ENCODE measurements at places on chromosomes 3 and 15.

GRCh38 chr3:195151866-195152541 is 119.0 kb downstream of the XXYLT1 start:
- no peak for DNase-seq

DNA sequence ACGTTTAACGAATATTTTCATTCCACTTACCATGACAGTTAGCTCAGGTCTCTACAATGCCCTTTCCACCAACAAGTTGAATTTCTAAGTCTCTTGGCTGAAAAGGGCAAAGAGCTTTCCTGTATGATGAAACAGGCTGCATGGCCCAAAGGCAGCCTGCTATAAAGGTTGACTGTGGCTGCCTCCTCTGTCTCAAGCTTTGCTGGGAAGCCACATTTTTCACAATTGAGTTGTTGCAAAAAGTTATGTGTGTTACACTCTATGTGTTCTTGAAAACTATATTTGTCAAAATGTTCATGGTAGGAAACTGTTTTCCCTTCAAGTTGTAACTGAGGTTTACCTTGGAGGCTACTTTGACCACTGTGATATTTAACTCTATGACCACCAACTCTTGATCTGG is 49.5 kb downstream of the DZIP1L start:
- DNase-seq, result no peak

DNA sequence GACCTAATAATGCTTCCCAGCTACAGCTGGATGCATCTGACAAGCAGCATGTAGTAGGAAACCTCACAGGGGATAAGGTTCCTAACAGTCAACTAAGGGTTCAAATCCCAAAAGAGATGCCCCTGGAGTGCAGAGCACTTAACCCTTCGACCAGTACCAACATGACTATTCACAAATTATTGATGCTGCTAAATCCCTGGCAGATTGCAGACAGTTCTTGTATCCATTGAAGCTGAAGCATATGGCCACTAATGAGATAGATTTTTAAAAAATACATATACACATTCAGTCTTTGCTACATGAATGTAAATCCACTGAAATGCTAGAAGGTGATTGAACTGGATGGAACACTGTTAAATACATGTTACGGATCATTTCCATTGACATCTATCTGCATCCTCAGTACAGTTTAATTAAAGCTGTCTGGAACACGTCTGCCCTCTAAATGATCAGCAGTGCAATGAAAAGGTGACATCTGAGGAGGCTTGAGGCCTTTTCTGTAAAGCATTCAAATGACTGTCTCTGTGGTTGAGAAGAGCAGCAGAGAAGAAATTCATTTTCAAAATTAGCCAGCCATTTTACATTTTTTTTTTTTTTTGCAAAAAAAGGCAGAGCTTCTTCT is 19.5 kb upstream of the NANOGP8 start:
- DNase-seq, result no peak

GRCh38 chr15:101490408-101490891 is 943 bp upstream of the PCSK6 start:
- DNase-seq, result no peak

DNA sequence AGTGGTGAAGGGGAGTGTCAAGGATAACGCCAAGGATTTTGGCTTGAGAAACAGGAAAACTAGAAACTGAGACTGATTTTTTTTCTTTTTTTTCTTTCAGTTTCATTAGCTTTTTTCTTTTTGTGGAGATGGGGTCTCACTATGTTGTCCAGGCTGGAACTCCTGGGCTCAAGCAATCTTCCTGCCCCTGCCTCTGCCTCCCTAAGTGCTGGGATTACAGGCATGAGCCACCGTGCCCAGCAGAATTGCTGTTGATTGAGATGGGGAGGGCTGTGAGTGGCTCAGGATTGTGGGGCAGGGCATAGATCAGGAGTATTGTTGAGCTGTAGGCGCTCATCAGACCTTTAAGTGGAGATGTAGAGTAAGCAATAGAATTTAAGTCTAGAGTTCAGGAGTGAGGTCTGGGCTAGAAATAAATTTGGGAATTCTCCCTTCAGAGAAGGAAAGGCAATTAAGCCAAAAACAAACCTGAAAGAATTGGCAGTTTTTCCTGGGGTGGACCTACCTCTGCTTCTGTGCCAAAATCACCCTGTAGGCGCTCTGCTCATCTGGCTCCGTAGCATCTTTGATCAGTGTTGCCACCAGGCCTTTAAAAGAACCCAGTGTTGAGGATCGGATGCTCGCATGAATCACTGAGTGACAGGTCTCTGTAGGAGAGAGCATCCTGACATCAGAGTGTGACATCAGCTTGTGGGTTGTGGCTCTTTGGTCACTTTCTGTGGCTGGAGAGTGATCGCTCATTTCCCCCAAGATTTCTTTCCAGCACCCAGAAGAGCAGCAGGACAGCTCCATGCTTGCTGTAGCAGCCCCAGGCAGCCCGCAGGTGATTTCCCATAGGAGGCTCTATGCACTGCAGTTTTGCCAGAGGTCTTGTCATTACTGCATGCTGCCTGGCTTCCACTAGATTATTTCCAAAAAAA is 15.8 kb downstream of the ABHD17C start:
- DNase-seq, result no peak

GRCh38 chr3:59563966-59564365 is 514.1 kb upstream of the CFAP20DC start:
- DNase-seq, result no peak

DNA sequence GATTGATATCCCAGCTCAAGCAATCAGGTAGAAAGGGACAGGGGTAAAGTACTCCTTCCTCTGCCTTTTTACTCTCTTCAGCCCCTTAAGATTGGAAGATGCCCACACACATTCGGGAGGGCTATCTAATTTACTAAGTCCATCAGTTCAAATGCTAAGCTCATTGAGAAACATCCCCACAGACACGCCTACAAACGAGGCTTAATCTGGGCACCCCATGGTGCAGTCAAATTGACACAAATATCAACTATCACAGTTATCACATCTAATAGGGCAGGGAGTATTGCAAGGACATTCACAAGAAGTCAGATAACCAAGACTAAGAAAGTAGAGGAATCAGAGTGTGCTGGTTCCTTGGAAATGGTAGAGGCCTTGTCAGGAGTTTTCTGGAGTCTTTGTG is 437.8 kb upstream of the AZI2 start:
- no peak for DNase-seq

- DNase-seq, result no peak
These were observed 15.9 kb downstream of the CHL1 start for GRCh38 chr3:212432-212831.

DNA sequence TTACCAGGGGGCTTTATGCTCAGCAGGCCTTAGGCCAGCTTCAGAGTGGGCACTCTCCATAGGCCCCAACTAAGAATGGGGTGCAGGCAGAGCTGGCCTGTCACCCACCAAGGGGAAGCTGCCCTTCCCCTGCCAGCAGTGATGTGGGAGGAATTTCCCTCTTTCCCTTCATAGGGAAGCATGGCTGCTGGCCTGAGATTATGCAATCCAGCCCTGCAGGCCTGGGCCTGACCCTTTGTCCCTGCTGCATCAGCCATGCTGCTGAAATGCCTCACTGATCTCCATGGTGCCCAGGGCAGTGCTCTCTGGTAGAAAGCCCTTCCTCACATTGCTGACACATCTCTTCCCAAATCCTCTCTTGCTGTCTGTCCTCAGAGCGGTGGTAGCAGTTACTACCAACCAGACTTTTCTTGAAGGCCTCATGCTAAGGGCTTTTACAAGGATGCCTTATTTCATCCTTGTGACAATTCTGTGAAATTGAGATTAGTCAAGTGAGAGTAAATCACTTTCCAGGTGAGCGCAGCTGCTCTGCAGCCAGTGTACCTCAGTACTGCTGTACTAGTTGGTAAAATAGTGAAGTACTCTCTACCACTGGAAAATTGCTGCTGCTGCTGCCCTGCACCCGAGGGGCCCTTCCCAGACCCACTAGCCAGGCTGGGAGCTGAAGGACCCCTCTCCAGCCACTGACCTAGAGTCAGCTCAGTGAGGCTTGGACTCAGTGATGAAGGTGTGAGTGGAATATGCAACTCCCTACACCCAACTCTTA is 33.8 kb downstream of the MRAS start:
- peak; percentile 70 for DNase-seq

DNA sequence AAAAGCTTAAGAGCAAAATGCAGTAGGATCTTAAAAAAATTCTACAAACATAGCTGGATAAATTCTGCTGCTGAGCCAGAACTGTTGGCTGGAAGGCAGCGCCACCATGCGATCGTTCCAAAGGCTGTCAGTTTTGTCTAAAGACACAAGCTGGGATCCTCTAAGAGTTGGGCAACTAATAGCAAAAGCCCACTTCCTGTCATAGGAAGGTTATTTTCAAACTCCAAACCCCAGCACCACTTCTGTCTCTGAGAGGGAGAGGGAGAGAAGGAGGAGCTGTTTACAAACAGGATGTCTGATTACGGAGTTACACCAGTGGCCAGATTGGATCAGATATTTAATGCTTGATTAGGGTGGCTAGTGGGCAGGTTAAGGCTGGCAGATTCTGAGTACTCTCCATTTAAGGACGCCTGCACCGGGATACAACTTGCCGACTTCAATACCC is 44.0 kb downstream of the EIF4E3 start:
- DNase-seq, result peak; percentile 62

DNA sequence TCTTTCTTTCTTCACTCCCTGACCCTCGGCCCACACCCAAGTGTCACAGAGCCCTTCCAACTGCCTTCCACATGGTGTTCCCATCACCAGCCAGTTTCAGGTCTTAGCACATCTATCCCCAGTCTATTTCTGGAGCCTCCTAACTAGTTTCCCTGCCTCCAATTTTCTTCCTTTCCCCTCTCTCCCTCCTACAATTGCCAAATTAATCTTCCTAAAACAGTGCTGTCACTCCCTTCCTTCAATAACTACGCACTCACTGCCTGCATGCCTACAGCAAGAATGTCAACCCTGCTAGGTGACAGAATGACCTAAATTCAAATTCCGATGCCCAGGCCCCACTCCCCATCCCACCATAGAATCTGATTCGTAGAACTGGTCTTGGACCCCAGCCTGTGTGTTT is 36.1 kb upstream of the CA12 start:
- DNase-seq, result no peak

DNA sequence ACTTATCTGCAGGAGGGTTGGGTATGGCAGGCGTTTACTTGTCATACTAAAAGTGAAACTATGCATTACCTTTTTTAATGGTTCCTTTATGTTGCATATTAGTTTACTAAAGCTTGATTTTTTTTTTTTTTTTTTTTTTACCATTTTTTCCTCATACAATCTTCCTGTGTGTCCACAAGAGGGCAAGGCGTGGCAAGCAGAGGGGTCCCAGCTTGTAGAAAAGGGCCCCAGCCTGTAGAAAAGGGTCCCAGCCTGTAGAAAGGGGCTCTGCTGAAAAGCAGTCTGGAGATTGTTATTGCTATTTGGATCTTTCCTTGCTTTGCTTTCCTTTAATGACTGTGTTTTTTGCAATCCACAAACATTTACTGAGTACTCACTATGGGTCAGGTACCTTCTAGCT is 21.9 kb downstream of the MKRN2 start:
- DNase-seq, result no peak

DNA sequence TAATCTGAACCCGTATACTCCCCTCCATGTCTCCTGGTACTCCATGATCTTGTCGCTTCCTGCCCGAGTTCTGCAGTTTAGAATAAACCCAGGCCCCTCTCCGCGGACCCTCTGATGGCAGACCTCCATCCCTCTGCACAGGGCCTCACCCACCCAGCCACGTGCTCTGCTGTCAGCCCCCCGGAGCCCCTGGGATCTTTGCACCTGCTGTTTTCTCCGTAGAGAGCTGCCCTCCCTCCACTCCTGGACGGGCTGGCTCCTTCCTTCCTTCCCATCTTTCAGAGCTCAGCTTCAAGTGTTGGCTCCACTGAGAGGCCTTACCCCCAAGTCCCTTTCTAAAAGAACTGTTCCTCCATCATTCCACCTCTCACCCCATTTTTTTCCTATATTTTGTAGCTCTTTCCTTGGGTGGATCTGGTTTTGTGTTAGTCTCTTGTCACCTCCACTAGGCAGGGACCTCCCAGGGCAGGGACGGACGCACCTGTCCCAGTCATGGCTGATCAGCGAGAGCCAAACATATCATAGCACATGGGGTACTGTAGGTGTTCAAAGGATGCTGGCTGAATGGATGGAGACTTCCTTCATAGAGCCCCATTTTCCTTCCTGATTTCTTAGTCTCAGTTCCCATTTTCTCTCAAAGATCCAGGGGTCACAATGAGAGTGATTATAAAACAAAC is 106.6 kb downstream of the VGLL4 start:
- no peak for DNase-seq

- no peak for DNase-seq
These were observed 35.3 kb upstream of the FBN1 start for GRCh38 chr15:48680841-48681240.

DNA sequence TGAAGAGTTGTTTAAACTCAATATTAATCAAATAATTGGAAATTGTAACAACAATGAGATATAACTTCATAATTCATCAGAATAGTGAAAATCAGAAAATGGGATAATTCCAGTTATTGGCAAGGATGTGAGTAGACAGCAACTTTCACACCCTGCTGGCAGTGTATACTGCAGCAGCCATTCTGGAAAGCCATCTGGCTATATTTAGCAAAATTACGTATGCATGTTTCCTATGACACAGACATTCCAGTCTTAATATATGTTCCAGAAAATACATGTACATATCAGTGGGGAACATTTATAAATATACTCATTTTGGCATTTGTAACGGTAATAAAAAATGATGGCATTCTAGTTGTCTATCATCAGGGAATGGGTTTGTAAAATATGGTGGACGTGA is 564.1 kb downstream of the GBE1 start:
- DNase-seq, result no peak

DNA sequence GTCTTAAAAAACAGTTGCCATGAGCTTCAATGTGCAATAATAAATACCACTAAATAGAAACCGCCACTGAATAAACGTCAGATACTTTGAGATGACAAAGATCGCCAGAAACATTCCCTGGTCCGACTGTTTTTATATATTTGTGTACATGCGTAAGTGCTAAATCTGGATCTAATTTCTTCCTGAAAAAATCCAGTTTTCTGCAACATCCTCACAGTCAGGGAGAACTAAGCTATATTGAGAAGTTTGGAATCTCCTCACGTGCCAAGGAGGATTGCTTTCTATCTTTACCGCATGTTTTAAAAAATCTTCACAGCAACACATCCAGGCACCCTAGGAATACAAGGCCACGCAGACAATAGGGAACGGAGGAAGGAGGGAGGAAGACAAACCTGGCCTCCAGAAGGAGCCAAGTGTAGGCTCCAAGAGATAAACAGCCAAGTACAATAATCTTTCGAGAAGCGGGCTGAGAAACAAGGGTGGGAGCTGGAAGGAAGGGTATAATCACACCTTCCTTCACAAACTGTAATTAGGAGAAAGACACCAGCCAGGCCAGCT is 5.7 kb downstream of the VGLL4 start:
- no peak for DNase-seq

Data from ELF-1 (cell line).